ENCODE measurements at places on chromosomes 7 and 10.
A peak's percentile ranks its signal among the peaks of the same experiment; 100 is the strongest.

- DNase-seq: no peak
Measured at GRCh38 chr10:125235093-125236069, 75.0 kb upstream of the CTBP2 start.

DNA sequence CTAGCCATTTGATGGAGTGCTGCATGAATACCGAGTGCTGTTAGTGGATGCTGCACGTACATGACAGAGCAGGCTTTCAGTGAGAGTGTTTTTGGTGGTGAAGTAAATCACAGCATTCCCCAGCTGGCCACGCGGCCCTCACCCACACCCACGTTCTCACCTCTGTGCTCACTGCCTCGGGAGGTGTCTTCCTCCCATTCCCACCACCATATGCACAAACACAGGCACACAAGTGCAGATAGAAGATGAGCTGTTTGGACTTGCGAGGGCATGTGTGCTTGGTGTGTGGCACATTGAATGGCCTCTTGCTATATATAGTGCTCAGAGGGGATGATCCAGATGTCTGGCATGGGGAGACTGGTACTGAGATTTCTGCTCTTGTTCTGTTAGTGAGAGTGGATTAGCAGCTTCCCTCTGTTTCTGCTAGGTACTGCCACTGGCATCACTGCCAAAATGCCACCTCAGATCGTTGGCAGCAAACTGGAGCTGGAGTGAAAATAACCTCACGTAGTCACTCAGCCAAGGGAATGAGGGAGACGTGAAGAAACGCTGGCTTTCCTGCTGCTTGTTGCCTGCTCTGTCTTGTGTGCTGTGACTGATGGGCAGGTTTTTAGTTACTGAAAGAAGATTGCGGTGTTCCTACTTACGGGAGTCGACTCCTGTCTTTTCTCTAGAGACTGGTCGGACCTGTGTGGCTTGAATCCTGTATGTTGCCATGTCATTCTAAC, 19.1 kb downstream of the DNAJB6 start:
- no peak for DNase-seq

DNA sequence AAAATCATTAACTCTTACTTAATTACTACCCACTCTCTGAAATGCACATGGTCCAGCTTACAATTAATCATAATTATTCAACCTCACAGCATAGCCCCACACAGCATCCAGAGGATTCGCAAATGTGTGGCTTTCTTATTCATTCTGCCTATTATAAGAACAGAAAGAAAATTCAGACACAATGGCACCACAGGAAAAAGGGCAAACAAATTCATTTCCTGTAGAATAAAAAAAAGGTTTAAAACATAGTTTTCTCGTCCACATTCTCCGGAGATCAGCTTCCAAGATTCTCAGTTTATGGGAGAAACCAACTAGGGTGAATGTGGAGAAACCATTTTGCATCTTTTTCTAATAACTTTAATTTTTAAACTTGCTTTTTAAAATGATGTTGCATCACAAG, 201.6 kb downstream of the PARD3 start:
- DNase-seq: no peak

DNA sequence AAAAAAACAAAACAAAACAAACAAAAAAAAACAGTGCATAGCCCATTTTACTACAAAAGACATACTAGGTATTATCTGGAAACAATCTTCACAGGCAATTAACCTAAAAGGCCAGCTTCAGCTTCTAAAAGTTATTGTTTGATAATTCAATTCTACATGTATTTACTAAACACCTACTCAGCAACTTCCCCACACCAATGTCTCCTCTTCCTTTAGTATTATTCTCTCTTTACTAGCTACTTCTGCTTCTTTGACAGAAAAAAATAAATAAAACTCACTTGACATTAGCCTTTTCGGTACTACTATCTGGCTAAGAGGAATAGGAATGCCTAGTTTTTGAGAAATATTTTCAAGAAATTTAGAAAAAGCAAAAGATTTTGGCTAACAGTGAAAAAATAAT, 2.8 kb downstream of the TM9SF3 start:
- no peak for DNase-seq

DNA sequence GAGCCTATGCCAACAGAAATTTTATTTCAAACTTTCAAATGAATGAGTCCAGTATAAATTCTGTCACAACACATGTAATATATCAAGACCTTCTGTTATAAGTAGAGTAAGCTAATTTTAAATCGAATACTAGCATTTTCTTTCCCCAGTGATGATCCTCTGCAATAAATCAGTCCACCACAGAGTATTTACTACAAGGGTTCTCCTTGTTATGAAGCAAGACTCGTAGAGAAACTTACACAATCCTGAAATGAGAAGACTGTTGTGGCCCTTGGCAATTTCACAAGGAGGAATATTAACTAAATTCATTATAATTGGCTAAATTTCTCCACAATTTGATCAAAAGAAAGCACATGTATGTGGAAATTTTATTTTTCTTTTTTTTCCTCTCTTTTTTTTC, 312.4 kb upstream of the DGKB start:
- no peak for DNase-seq

- no peak for DNase-seq
Measured at GRCh38 chr10:77756319-77757232, 119.0 kb upstream of the KCNMA1 start.

GRCh38 chr7:7352845-7353244, 170.5 kb downstream of the C1GALT1 start:
- DNase-seq: no peak

- DNase-seq: no peak
Measured at GRCh38 chr10:4041635-4042034, 256.6 kb upstream of the KLF6 start.

DNA sequence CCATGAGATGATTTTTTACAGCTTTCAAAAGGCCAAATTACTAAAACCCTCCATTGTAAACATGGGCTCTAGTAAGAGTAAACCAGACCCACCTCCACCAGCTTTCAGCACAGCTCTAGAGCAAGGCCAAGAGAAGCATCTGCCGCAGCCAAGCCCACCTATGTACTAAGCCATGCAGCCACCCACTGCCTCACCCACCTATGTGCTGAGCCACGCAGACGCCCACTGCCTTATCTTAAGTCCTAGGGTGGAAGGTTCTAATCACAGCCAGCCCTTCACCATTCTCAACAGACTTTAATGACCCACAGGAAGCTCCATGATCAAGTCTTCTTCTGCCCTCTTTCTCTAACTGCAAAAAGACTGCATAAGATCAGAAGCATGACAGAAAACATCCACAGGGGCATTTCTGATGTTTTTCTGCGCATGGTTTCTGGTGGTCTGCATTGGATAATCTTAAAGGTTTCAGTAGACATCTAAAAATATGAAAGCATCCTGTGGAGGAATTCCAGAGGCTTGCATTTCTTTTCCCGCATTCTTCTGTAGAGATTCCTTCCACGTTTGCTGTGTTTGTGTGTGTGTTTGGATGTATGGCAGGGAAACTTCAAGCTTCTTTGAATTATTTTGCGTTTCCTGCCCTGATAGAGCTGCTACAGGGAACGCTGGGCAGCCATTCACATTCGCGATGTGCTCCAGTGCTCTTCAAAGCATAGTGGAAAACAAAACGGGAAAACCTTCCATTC, 286.1 kb upstream of the KLF6 start:
- no peak for DNase-seq

- no peak for DNase-seq
Measured at GRCh38 chr7:80907141-80907601, 11.7 kb downstream of the SEMA3C start.

GRCh38 chr10:93704451-93704850, 2.1 kb upstream of the FRA10AC1 start:
- no peak for DNase-seq

DNA sequence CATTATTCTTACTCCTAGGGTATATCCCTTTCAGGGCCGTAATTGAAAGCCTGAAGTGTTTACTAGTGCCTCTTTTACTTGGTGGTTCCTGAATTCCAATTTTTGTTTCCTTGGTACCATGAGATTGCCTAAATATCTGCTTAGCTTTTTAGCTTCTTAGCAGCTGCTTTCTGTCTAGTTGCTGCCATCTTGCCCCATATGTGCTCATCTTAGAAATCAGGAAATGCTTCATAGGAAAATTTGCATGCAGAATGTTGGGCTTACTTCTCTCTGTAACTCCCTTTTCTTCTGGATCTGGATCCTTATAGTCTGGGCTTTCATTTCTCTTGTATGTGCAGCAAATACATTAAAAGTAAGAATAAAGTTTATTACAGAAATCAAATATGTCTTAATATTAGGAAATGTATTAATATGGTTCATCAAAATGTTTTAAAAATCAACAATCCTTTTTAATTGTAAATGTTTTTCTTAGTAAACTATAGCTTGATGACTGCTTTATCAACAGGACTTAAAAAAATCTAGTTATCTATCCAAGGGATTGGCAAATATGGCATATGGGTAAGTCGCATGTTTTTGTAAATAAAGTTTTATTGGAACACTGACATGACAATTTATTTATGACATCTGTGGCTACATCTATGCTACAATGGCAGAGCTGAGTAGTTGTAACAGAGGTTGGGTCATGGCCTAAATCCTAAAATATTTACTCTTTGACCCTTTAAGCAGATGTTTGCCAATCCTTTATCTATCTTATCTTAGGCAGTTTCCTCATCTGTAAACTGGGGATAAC, 73.5 kb upstream of the CDK6 start:
- DNase-seq: no peak

DNA sequence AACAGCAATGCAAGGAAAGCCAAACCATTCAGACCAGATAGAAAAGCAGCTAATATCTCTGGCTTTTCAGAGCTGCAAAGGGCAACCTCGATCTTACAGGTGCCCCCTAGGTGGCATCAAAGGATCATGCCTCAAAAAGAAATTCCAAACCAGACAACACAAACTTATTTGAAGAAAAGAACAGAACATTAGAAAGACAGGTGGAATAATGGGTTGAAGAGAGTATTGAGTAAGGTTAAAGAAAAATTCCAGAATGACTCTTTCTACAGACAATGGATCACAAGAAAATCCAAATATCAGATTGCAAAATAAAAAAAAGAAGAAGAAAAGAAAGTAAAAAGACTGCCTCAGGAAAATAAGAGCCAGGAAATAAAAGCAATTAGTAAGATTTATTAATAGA, 213.7 kb downstream of the ELMO1 start:
- no peak for DNase-seq

DNA sequence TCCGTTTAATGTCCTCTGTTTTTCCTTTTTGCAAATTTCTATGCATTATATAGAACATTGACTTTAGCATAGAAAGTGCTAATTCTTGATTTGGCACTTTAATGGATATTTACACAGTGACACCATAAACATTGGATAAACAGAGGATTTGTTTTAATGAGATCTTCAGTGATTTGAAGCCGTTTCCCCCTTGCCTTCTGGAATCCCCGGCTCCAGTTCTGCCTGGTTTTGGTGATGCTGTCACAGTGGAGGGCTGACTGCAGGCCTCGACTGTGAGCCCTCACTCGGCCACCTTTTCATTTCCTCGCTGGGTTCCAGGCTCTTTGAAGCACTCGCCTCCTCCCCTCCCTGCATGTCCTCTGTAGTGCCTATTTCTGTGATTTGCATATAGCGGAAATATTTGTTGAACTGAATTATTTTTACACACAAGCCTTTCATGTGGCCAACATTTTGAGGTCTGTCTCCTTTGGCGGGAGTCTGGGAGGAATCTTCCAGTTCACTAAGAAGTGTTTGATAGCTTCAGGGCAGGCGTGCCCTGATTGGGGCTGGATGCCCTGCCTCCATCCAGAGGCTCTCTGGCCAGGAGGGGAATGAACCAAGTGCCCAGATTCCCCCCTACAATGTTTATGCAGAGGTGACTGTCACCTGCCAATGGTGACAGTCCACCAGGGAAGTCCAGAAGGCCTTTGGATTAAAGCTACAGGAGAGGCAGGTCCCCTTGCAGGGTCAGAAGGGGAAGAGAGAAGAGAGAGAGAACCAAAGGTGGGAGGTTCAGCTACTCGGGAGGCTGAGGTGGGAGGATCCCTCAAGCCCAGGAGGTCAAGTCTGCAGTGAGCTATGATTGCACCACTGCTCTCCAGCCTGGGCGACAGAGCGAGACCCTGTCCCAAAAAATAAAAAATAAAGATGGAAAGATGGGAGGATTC, 67.5 kb downstream of the CUX1 start:
- peak; percentile 50 for DNase-seq

- DNase-seq: no peak
Measured at GRCh38 chr7:115914951-115915350, 115.6 kb downstream of the TFEC start.

GRCh38 chr10:82515256-82515655, 640.3 kb downstream of the NRG3 start:
- DNase-seq: no peak

DNA sequence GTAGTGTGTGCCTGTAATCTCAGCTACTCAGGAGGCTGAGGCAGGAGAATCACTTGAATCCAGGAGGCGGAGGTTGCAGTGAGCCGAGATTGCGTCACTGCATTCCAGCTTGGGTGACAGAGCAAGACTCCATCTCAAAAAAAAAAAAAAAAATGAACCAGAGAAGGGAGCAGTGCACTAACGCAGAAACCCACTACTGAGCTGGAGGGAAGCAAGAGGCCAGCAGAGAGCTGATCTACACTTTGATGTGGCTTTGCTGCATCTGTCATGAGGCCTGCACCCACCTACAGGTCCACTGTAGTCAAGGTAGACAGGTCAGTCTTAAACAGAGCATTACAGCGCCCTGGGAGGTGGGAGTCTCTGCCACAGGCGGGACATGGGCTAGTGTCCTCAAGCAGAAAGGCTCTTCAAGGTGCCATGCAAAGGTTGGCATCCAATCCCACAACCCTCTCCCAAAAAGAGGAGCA, 30.0 kb downstream of the MAT1A start:
- DNase-seq: no peak

DNA sequence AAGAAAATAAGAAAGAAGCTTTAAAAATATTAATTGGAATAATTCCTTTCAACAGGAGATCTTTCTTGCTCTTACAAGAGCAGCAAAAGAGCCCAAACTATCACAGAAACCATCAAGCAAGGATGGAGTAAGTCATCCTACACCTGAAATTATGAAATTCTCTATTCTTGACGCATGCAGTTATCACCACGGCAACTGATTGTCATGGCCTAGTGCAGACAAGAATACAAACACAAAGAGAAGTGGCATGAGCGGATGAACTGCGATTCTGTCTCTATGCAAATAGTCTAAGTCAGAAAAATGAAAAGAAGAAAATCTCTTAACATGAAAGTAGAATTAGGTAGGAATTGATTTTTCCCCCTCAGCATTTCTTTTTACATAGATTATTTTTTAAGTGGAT, 54.8 kb upstream of the SLC35B4 start:
- DNase-seq: no peak

GRCh38 chr10:17655009-17655408, 11.1 kb downstream of the STAM start:
- DNase-seq: no peak

DNA sequence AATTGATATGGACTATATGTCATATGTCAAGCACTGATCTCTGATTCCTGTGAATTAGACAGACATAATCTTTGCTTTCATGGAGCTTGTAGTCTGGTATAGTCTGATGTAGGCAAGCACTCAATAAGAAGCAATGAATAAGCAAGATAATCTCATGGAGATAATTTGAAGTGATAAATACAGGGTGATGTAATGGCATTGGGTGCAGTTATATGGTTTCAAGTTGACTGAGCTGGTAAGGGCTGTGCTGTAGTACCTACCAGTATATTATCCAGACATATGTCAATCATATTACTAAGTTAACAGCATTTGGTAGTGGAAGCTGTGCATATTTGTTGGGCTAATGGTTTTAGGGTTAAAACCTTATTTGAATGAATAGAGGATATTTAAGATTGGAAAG, 117.5 kb upstream of the PRPS1L1 start:
- no peak for DNase-seq

GRCh38 chr10:23525406-23525805, 86.5 kb downstream of the OTUD1 start:
- DNase-seq: no peak

- DNase-seq: no peak
Measured at GRCh38 chr10:33174674-33175434, 159.6 kb downstream of the NRP1 start.
